ENCODE measurements at places on chromosomes 7 and 10.

DNA sequence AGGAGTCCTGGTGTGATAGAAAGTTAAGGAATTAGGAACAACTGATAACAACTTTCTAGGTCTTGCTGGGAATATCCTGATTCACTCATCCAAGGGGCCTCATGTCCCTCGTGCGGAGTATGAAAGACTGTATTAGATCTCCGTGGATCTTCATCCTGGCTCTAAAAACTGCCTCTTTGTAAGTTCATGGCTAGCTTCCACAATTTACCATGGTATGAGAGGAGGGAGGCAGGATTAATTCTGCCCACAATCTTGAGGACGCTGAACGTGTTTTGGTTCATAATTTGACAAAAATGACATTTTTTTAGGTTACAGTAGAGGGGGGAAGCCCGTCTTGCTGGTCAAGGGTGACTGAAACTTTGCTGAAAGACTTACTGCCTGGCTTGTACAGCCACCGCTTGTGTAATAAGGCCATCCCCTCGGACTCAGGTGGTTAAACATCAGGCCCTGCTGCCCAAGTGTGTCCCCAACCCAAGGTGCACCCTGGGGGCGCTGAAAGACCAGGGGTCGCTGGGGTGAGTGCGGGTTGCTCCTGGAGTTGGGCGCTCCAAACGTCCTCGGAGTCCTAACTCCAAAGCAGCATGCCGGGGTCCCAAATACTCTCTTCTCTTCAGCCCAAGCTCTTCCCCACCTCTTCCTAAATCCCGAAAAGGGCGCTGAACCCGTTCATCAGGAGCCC lies 733 bp downstream of the HIBADH start:
- DNase-seq = peak; percentile 32

DNA sequence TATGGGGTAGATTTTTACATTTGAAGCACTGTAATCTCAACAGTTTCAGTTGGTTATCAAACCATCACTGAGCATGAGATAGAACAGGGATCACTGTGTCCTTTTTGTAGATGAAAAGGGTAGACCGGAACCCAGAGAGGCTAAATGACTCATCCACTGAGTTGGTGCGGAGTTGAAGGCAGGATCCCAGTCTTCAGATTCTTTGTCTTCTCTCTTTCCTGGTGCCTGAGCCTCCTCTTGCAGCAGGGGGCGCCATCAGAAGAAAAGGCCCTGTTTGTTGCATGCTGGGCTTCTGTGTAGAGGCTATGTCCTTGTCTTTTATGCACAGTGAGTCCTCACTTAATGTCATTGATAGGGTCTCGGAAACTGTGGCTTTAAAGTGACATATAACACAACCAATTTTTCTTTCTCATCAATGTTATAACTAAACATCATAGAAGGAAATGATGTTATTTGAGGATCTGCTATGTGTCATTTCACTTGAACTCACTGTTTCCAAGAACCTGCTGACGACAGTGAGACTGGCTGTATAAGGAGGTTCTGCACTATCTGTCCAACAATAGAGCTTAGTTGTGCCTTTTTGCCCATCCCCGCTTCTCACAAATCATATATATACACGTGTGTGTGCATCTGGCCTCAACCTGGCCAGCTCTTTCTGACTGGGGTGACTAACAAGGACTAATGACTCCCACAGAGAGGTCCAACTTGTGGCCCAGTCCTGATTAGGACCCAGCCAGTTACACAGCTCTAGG lies 14.3 kb downstream of the ZNF282 start:
- DNase-seq = no peak

GRCh38 chr10:73806176-73806950 lies 5.0 kb downstream of the NDST2 start:
- DNase-seq = no peak

- no peak for DNase-seq
These were observed 44.3 kb downstream of the POLR3A start for GRCh38 chr10:77984986-77985385.

- DNase-seq = peak; percentile 89
These were observed 1.7 kb upstream of the SPACDR start for GRCh38 chr7:100465702-100466311.

DNA sequence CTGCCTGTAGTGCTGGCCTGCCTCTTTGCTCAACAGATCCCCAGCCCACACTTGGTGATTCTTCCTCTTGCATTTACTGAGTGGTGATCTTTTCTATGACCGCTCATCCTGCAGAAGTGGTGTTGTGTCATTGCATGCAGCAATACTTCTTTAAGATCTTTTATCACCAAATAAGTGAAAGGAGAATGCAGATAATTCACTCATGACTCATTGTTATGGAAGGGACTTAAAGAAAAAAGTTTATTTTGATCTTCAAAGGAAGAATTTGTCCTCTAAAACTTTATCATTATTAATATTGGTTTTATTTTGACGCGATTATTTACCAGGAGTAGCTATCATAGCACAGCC lies 489.1 kb upstream of the CELF2 start:
- no peak for DNase-seq

DNA sequence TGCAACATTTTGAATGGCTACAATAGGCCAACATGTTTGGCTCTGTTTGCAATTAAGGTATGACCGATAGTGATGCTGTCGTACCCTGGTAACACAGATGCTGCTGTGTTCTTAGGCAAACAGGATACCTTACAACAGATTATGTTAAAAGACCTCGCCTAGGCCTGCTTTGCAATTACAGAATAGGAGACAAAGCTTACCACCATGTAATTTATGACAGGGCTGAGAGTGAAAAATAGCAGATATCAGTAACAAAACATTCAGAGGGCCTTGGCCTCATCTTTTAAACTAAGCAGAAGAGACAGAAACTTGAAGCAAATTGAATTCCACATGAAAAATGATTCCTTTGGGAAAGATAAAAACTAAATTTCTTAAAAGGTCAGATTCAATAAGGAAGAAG lies 29.4 kb upstream of the ABLIM1 start:
- no peak for DNase-seq

Measured in left hindlimb (tissue), 1 donor.